Left lung (tissue), 14 donors: ENCODE measurements at places on chromosomes 1 and 21. TPM values are rescaled to one million over a fixed set of nuclear protein-coding genes. Genes with fewer than 3 reads are reported as not detected.

NBPF20 gene
- 1.8 TPM for polyA plus RNA-seq

FHAD1 gene
- 3.9 TPM for polyA plus RNA-seq

PTGFR gene
- polyA plus RNA-seq, result 0.17 TPM

CD101 gene
- polyA plus RNA-seq, result 2.4 TPM

CD247 gene
- polyA plus RNA-seq, result 2.0 TPM

CXADR gene
- polyA plus RNA-seq, result 26.6 TPM

FOXO6 gene
- 2.8 TPM for polyA plus RNA-seq

TRNAU1AP gene
- 30.1 TPM for polyA plus RNA-seq

MFSD2A gene
- polyA plus RNA-seq, result 121 TPM

GPR61 gene
- polyA plus RNA-seq, result 0.72 TPM

RUSC1 gene
- 37.0 TPM for polyA plus RNA-seq

FAM72C gene
- 0.96 TPM for polyA plus RNA-seq

C1orf21 gene
- 42.3 TPM for polyA plus RNA-seq

PTP4A2 gene
- polyA plus RNA-seq, result 227 TPM

GRIK3 gene
- polyA plus RNA-seq, result 0.38 TPM

CD84 gene
- polyA plus RNA-seq, result 2.5 TPM
